ENCODE measurements at places on chromosomes 11 and 22. TPM values are rescaled to one million over a fixed set of nuclear protein-coding genes. Genes with fewer than 3 reads are reported as not detected.

GRCh38 chr22:29901354-29901753 lies 18.4 kb downstream of the MTMR3 start:
- DNase-seq = no peak

- no peak for DNase-seq
Measured at GRCh38 chr11:107733518-107733917, 21.7 kb upstream of the SLN start.

FKBP2 gene
- 17.2 TPM for total RNA-seq

FHIP1B gene
- total RNA-seq = 13.0 TPM
